Activated CD4-positive, alpha-beta T cell treated with anti-CD3 and anti-CD28 coated beads, Interleukin-2, amount 10 ng/mL, durations not matched to agents 24 days and 14 days (primary cell): ENCODE measurements at places on chromosomes 7 and 10. TPM values are rescaled to one million over a fixed set of nuclear protein-coding genes. Genes with fewer than 3 reads are reported as not detected.

The WDFY4 gene
- 0.05 TPM in 1 of 2 replicates, not detected in the other for total RNA-seq

The PDE6C gene
- not detected in 2 replicates for total RNA-seq

The PPP1R3C gene
- 0.14 and 0.21 TPM in 2 replicates for total RNA-seq

The MYOF gene
- 23.8 and 25.4 TPM in 2 replicates for total RNA-seq

The RPEL1 gene
- not detected in 2 replicates for total RNA-seq

The DGKI gene
- 16.2 and 21.4 TPM in 2 replicates for total RNA-seq

The HYAL4 gene
- not detected in 2 replicates for total RNA-seq

The PRKAR2B gene
- 0.54 and 0.77 TPM in 2 replicates for total RNA-seq

The LDB3 gene
- total RNA-seq = 0.07 TPM in 1 of 2 replicates, not detected in the other

The MCM7 gene
- total RNA-seq = 464 and 469 TPM in 2 replicates

The GDF10 gene
- total RNA-seq = 0.49 and 0.59 TPM in 2 replicates

DNA sequence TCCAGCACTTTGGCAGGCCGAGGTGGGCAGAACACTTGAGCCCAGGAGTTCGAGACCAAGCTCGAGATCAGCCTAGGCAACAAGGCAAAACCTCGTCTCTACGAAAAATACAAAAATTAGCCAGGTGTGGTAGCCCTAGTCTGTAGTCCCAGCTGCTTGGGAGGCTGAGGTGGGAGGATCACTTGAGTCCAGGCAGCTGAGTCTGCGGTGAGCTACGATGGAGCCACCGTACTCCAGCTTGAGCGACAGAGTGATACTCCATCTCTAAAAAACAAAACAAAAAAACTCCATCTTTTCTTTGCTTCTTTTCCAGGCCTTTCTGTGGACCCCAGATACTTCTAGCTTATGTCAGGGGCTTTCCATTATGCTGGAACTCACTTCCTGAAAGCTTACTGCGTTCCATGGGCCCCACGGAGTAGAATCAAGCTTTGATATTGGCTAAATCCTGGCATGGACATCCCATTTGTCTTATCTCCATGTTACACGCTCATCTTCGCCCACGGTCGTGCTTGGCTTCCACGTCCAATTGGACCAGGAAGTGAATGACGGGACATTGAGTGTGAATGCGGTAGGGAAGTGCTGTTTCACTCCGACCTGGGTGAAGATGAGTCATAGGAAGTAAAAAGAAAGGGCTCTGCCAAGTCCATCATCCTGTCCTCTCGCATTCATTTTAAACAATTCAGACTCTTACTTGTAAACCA, 45.7 kb downstream of the FAM171A1 start:
- DNase-seq = no peak

DNA sequence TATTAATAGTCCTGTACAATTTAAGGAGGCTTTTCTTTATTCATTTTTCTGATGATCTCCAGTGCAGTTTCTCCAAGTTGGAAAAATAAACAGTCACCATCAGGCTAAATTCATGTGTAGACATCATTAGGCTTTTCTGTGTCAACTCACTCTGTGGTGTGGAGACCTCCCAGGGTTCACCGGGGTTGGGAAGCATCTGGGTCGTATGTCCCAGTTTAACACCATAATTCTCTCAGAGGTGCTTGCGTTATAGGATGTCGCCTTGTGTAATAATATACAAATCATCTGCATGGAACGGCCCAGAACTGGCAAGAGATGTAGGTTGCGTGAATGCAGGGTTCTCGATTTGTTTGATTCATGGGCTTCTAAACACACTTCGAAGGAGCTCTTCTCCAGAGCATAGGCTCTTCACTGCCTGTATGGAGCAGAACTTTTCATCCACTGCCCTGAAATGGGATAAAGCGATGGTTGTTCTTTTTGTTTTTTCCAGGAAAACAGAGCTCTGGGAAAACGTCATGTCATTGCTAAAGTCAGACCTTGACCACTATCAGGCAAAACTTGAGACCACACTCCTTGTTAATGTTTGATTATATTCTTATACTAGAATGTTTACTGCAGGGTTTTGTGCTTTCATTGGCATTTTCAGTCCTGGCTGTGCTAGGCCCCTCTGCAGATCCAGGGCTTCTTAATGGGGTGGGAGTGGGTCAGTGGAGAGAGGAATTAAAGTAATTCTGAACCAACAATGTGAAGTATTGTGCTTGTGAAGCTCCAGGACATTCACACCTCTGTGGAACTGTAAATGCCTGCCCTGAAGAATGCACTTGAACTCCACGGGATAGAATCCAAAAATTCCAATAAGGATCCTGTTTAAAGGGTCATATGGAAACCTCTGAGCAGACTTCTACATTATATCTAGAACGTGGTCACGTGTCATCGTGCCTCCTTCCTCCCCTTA, 172.8 kb downstream of the TRIL start:
- DNase-seq = no peak

- no peak for DNase-seq
Observed at GRCh38 chr10:15163253-15163828, 5.2 kb downstream of the NMT2 start.

- DNase-seq = no peak
Observed at GRCh38 chr7:47739301-47739875, 157.5 kb upstream of the TNS3 start.

- no peak for DNase-seq
Observed at GRCh38 chr10:109960682-109961081, 37.4 kb upstream of the XPNPEP1 start.

DNA sequence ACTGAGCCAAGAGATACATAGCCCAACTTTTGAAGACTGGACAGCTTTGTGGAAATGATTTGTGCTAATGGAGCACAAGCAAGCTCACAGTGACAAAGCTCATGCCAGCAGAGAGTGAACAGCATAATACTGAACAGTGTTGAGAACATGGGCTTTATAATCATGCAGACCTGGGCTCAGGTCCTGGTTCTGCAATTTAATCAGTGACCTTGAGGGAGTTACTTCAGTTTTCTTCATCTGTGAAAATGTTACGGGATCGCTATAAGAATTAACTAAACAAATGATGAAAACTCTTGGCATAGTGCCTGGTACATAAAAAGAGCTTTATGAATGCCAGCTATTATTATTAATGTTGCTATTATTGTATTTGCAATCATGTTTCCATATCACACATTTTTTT, 690.5 kb upstream of the LRRN3 start:
- DNase-seq = no peak

DNA sequence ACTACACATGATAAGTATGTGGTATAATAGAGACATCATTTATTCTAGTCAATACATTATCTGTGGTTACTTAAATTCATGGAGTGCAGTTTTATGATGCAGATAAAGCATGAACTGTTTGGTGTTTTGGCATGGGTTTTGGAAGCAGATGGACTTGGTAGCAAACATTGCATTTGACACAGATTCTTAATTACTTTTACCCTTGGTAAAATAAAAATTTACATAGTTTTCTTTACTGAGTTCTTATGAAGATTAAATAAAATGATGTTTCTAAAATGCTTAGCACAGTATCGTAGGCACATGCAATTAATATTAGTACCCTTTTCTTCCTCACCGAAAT, 92.0 kb downstream of the ABCA13 start:
- no peak for DNase-seq

DNA sequence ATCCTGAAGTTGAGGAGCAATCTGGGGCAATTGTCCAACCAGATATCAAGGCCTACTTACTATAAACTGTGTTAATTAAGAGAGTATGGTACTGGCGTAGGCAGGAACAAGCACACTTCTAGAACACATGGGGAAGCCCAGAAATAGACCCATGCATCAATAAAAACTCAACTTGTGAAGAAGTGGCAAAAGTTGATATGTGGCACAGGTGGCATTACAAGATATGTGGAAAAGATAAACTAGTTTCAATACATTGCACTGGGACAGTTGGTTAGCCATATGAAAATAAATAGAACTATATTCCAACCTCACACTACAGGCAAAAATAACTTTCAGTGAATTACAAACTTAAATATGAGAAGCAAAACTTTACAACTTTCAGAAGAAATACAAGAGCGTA, 828.7 kb upstream of the LRRN3 start:
- no peak for DNase-seq

DNA sequence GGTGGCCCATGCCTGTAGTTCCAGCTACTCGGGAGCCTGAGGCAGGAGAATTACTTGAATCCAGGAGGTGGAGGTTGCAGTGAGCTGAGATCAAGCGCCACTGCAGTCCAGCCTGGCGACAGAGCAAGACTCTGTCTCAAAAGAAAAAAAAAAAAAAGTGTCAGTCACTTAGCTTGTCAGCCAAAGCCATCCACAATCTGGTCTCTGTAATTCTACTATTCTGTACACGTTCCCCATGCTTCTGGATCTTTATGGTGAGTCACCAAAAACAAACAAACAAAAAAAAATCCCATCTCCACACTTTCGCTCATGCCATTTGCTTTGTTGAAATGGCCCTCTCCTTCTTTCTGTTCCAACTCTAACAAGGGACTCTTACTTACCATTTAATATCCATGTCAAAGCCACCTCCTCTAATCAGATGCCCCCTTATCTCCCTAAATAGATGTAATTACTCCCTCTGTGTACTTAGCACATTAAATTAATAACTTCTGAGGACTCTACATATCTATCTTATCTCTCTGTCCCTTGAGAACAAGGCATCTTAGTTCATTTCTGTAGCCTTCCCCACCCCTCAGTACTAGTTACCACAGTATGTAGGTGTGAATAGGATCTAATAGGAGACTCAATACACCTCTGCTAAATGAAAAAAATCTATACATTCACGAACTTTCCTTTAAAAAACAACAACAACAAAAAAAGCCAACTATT, 128.4 kb downstream of the ELMO1 start:
- DNase-seq = no peak

DNA sequence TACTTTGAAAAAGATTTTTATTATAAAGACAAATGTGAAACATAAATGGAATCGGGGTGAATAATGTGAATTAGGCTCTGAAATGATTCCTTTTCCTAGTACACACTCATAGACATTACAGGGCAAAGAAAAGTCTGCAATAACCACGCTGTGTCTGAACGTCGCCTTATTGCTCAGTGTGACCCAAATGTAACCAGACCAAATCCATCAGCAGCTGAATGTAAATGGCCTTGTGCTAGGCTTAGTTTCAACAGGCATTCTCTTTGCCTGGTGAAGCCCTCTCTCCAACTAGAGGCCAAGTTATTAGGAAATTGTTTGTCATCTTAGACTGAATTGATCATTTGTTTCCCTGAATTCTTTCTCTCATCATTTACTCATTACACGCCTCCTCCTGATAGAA, 225.5 kb downstream of the CHCHD3 start:
- no peak for DNase-seq

DNA sequence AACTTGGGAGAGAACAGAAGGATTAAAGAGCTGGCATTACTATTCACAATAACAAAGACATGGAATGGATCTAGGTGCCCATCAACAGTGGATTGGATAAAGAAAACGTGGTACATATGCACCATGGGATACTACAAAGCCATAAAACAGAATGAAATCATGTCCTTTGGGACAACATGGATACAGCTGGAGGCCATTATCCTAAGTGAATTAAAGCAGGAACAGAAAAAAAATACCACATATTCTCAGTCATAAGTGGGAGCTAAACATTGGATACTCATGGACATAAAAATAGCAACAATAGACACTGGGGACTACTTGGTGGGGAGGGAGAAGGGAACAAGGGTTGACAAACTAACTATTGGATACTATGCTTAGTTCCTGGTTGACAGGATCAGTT, 133.2 kb upstream of the ITGB1 start:
- no peak for DNase-seq

DNA sequence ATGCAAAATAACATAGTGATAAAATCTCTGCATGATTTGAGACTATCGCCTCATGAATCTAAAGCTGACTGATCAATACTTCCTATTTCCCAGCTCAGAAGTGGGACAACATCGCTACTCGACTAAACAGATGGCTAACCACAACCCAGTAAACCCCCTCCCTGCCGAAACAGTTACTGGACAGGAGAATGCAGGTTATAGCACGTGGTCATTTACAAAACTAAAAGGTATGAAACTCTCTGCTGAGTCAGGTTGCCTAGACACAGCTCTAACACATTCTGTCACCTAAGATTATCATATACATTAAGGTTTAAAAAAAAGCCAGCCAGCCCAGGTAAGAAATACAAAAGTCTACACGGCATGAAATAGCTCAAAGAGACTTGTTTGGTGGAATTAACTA, 64.0 kb downstream of the CTBP2 start:
- no peak for DNase-seq

GRCh38 chr7:35258125-35258867, 4.4 kb upstream of the TBX20 start:
- DNase-seq = no peak

DNA sequence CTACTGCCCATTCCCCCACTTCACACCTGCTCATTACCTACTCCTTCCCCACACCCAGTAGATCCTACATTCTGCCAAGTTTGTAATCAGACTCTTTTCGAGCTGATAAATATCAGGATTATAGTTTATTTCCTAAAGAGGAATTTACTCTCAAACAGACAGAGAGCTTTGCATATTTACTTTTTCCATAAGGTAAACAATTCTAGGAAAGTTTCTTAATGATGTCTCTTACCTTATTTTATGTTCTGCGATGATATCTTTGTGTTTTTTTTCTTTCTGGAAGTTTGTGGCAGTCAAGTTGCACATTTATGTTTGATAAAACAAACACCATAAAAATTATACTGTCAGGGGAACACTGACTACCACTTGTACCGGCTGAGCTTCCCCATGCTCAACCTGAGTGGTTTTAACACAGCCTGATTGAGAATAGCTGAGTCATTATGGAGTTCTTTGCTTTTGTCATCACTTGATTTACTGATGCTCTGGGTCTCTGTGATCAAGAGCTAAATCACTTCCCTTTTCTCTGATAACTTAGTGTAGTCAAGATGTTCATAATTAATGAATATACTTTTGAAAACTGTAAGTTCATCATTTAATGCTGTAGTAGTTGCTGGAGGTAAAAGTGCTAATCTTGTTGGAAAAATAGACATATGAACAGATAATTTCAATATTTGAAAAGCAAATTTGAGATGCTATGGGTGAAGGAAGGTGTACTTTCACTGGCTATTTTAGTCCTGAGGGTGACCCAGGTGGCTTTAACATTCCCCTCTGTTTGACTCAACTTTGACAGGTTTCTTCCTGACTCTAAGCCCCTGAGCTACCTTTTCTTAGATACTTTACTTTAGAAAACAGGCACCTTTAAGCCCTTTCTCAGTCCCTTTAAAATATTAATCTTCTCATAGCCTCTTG, 1034.5 kb upstream of the LRRTM3 start:
- no peak for DNase-seq

DNA sequence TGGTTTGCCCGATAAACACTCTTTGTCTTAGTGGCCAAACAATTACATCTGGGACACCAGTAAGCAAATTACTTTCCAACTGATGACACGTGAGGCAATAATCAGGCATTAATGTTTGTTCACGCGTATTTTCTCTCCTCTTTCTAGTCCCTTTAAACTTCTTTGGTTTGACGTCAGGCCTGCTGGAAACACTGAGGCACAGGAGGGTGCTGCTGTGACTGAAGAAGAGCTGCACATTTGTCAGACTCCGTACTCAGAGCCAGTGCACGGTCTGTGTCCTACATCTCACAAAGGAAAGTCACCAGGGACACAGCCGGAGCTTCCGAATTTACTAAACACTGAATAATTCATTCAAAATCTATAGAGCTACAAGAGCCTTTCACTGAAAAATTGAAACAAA, 57.6 kb upstream of the ANAPC16 start:
- no peak for DNase-seq

GRCh38 chr10:21496343-21497176, 28.9 kb downstream of the SKIDA1 start:
- DNase-seq = peak; percentile 85

- DNase-seq = no peak
Observed at GRCh38 chr7:70855373-70855772, 276.6 kb upstream of the GALNT17 start.
